Keratinocyte (primary cell): ENCODE measurements at places on chromosomes 5 and 9. TPM values are rescaled to one million over a fixed set of nuclear protein-coding genes. Genes with fewer than 3 reads are reported as not detected.

GRCh38 chr9:94767331-94768072 is 41.0 kb downstream of the AOPEP start:
- no peak for DNase-seq

The NSG2 gene
- polyA plus RNA-seq, result 0.09 TPM in 1 of 3 replicates, not detected in the others

The MRPL50 gene
- polyA plus RNA-seq, result 11.0 to 24.0 TPM (median 17.4 TPM) in 3 replicates

DNA sequence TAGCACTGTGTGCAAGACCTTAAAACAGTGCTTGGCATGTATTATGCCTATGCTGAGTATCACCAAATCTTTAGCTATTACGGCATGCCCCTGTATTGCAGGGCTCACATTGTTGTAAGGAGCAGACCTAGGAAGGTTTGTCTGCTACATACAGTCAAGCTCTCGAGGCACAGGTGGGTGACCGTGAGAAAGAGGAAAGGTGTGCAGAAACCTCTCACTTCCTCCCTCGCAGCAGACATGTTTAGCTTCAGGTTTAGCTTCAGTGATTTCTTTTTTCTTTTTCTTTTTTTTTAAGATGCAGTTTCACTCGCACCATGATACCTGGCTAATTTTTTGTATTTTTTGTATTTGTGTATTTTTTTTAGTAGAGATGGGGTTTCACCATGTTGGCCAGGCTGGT is 275.8 kb upstream of the RIOK2 start:
- DNase-seq, result no peak

GRCh38 chr5:145912019-145912418 is 24.4 kb upstream of the SH3RF2 start:
- no peak for DNase-seq

GRCh38 chr9:107816561-107817021 is 327.0 kb upstream of the KLF4 start:
- DNase-seq, result no peak

DNA sequence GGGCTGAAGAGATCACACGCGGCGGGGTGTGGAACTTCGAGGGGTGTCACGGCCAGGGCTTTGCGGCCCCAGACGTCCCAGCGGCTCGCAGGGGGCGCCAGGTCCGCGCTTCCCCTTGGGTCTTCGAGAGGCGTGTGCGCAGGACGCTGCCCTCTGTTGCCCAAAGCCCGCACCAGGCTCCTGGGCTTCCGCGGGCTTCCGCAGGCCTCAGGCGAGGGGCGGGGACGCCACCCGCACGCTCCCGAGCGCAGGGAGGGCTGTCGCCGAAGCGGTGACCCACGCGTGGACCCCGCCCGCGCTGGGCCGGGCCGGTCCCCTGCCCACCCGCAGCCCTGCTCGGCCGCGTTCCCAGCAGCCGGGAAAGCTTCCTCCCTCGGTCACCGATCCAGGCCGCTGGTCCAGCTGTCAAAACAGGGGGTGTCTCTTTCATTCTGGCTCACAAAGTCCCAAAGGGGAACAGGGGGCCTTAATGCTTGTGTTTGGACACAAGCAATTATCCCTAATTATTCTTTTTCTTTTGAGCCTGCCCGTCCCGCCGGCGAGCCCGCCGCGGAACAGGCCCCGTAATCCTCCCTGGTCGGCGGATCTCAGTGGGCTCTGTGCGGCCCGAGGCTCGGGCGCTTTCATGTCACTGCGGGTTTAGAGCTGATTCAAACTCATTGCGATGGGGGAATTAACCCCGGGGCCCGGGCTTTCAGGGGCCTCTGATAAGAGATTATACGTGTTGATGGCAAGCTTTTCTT is 60.6 kb downstream of the TMEM174 start:
- DNase-seq, result no peak

DNA sequence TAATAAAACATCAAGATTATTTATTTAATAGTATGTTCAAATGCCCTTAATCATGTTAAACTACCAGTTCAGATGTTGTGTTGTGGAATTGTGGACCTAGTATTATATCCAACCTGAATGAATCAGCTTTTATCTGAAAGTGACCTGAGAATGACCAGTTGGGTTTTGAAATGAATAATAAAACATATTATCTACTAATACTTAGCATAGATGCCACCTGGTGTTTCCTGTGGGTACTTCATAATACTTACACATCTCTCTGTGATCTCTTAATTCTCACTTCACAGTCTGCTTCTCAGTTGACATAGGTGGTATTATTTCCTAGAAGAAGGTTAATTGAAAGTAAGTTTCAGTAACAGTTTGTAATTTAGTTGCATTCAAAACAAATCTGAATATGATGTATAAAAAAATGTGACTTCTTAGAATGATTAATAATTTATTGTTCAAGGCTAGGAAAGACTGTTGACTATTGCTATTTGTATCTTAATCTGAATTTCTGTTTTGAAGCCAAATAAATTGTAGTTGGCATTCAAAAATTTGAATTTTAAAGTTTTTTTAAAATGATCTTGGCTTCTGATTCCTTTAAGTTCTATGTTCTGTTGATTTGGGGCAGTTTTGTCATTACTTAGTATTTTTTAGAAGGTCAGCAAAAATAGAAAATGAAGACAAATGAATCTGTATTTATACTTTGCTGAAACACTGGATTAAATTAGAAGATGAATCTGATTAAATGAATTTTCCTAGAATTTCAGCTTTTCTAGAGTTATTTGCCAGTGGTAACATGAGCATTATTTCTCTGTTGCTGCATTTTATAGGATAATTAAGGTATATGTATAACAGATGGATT is 48.2 kb downstream of the KIF2A start:
- no peak for DNase-seq

DNA sequence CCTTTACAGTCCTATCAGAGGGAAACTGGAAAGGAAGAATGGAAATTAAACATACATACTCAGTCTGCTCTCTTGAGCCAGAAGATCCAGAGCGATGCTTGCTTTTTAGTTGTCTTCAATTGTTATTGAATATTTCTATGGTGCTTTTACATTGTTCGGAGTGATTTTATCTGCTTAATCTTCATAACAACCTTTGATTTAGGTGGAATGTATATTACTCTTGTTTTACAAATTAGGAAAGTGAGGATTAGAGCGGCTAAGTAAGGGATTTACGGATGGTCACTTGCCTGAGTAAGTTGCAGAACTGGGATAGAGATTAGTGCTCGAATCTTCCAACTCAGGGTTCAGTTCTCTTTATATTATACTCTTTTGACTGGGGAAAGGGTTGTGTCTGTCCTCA is 69.1 kb downstream of the PBX3 start:
- no peak for DNase-seq

The OBP2B gene
- not detected in 3 replicates for polyA plus RNA-seq

- no peak for DNase-seq
Measured at GRCh38 chr5:176870110-176870591, 29.0 kb downstream of the HK3 start.

The FST gene
- 139 to 557 TPM (median 276 TPM) in 3 replicates for polyA plus RNA-seq
